ENCODE measurements at places on chromosomes 7 and 10.

DNA sequence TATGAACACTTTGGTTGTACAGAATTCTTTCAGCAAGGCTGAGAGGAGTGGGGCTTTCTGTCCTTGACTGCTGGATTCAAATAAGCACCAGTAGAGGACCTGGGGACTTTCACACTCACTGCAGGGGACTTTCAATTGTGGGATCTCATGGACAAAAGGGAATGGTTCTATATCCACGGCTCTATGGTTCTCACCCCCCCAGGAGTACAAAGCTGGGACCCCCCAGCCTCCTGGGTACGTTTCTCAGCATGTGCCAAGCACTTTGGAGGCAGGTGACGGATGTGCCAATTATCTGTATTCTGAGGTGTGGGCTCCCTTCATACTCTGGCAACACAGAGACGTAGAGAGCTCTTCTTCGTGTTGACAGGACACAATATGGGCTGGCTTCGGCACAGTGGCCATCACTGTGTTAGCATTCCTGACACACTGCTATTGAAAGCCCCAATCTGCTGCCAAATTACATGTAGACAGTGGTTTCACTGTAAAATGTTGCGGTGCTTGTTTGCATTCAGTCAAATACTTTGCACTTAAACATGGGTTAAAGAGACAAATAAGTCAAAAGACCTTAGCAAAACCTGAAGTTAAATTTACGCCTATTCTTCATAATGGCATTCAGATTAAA, 92.7 kb upstream of the SAMD8 start:
- peak; percentile 53 for DNase-seq

- no peak for DNase-seq
Observed at GRCh38 chr10:128052696-128053095, 73.5 kb downstream of the MKI67 start.

- no peak for DNase-seq
Observed at GRCh38 chr7:139946533-139946932, 116.2 kb downstream of the PARP12 start.

DNA sequence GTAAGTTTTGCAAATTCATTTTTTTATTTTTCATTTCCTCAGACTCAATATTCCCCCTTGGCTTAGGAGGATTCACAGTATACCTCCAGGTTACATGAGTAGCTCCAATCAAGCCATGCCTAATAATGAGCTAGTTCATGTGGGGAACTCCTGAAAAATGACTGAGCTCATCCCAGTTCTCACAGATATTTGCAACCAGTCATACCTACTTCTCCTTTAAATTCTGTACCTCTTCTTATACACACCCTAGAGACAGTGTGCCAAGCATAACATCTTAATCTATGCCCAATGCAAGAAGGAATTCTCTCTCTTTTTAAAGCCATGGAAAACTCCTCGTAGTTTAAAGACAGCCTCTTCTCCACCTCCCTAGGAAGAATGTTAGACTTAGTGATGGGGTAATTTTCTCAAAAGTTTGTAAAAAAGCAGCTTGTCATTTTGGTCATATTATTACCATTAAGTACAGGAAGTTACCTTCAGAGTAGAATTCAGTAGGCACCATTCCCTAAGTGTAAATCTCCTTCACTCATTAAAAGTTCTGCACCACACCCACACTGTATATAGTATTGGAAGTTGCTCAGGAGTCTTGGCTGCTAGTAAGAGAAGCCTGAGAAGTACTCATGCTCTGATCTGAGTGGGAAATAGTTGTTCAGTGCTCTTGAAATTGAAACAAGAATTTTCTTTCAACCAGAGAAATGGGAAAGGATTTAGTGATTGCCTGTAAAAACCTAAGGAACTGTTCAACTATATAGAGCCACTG, 72.7 kb downstream of the PTPRZ1 start:
- DNase-seq = no peak

DNA sequence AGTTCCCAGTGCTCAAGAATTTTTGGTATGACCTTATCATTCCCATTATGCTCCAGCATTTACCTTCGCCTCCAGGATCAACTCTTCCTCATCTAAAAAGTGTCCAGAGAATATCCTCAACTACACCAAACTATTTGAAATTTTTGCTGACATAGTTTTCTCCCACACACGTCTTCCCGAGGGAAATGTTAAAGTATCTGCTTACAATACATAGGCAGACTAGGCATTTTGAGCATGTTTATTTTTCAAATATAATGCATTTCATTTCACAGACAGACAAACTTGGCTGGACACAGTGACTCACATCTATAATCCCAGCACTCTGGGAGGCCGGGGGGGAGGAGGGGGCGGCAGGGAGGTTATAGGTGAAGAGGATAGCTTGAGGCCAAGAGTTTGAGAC, 177.1 kb upstream of the TRIM24 start:
- DNase-seq = no peak

GRCh38 chr7:138880881-138881578, 83.0 kb upstream of the ATP6V0A4 start:
- no peak for DNase-seq

- DNase-seq = no peak
Observed at GRCh38 chr10:71205468-71205867, 6.9 kb upstream of the UNC5B start.

GRCh38 chr10:30430544-30431298, 3.3 kb upstream of the MAP3K8 start:
- no peak for DNase-seq

- no peak for DNase-seq
Observed at GRCh38 chr10:9762966-9763656, 1254.6 kb upstream of the CELF2 start.
